Stimulated activated CD4-positive, alpha-beta T cell treated with anti-CD3 and anti-CD28 coated beads, Interleukin-1b, Interleukin-23, amount 100 ng/mL, for 1 hour (primary cell): ENCODE measurements at places on chromosomes 2 and 18.

GRCh38 chr18:49778826-49779465 is 34.4 kb downstream of the ACAA2 start:
- DNase-seq, result no peak

DNA sequence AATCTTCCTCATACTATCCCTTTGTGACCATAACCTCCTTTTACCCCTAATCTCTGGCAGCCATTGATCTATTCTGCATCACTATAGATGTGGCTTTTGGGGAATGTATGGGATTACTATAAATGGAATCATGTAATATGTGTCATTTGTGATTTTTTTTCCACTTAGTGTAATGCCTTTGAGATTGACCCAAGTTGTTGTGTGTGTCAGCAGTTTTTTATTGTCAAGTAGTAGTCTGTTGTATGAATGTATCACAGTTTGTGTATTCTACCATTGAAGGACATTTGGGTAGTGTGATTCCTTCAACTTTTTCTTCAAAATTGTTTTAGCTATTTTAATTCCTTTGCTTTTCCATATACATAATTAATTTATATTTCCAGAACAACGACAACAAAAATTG is 18.6 kb downstream of the VRK2 start:
- DNase-seq, result no peak

DNA sequence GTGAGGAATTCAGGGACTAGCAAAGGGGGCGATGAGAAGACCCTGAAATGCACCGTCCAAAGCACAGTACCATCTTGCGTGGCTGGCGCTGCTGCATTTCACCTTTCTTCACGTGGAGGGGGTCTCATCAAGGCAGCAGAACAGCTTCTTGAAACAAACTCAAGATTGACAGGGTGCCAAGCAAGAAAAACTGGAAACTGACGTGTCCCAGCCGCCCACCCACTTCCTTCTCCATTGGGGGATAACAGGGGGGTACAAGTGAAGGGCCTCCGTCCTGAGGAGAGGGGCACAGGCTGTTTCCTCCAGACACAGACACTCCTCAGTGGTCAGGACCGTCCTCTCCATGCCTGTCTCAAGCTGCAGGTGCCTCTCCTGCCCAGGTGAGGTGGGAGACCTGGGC is 32.5 kb downstream of the HDAC4 start:
- DNase-seq, result no peak

DNA sequence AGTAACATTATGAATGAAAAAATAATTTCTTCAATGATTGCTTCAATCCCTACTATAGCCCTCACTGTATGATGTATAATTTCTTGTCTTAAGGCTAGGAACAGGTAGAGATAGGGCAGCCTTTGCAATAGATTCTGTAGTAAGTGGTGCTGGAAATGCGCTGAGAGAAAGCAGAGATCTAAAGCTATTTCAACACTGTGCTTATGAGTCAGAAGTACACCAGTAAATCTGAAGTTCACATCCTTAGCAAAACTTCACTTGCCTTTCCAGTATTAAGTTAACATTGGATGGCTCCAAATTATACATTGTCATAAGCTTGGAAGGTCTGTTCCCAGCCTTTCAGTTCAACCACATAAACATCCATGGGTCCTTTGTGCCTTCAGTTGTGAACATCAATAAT is 178.2 kb upstream of the EPHA4 start:
- DNase-seq, result no peak

DNA sequence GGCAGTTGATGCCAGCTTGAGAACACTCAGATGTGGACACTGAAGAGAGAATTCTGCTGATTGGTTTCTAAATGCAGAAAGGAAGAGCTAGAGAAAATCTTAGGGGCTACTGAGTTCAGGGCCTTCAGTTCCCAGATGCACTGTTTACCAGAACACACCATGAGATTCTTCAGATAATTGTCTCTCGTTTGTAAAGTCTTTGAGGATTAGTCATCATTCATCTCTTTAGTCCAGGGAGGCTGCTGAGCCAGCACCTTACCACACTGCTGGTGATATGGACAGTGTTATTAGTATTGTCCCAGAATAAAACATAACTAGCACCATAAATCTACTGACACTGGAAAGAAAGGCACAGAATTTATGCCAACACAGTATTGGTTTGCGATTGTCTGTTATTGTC is 690.8 kb upstream of the CELF4 start:
- no peak for DNase-seq

GRCh38 chr2:67453310-67453709 is 56.2 kb downstream of the ETAA1 start:
- no peak for DNase-seq

- no peak for DNase-seq
Measured at GRCh38 chr2:116724550-116724949, 1089.9 kb upstream of the DDX18 start.

DNA sequence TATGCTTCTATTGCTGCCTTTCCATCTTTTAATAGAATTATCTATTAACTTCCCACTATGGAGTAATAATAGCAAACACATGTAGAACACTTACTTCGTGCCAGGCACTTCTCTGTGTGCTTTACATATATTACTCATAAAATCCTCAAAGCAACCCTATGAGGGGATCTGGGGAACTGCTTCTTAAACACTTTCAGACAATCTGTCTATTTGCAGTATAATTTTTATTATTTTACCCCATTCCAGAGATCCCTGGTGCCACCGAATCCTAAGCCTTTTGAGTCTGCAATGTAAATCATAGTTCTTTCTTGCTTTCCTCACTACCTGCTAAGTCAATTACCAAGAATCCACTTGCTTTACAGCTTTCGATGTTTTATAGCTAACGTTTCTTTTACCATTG is 25.6 kb upstream of the GCFC2 start:
- no peak for DNase-seq

DNA sequence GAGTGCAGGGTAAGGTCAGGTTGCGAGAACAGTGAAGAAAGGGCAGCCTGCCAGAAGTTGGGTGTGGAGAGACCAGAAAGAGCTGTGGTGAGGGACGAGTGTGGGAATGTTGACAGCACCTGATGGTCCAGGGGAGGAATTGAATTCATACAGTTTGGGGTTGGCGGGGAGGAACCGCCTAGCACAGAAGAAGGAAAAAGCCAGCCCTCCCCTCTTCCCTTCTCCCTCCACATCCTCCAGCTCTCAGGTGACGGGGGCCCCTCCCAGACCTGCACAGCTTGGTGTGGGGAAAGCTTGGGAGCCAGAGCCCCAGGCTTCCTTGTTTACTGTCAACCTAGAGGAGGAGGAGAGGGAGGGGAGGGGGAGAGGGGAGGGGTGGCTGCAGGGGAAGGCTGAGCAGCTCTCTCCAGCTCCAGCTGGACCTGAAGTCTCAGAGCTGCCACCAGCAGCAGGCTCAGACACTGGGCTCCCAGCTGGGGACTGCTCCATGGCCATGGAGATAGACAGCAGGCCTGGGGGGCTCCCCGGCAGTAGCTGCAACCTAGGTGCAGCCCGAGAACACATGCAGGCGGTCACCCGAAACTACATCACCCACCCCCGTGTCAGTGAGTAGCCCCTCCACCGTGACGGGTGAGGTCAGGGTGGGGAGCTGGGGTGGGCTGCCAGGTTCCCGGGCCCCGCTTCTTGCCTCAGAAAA is at the start of gene ATP6V1B1:
TSS of gene ATP6V1B1 (plus strand) at position 433 of the 697 bp plus-strand sequence. CDS start at position 488, 55 bp downstream.
- no peak for DNase-seq

- DNase-seq, result no peak
Measured at GRCh38 chr18:36424741-36425142, 127.2 kb downstream of the FHOD3 start.

DNA sequence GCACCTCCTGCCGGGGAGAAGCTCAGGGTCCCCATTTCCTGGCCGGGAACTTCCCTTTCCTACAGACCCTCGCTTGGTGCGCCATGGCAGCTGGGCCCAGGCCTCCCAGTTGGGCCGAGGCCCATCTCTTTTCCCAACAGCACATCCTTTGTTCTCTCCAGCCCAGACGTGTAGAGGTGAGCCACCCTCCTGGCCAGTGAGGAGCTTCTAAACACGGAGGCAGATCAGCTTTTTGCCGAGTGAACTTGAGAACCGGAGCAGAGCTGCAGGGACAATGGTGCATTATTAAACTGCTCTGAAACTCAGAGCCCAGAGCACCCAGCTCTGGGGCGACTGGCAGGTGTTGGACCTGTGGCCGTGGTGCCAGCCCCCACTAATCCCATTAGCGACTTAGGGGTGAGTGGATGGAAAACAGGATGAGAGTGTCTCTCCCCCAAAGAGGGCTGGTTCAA is 25.4 kb downstream of the SH3BP4 start:
- no peak for DNase-seq

- DNase-seq, result no peak
Measured at GRCh38 chr2:157245846-157246764, 11.4 kb upstream of the GALNT5 start.

- no peak for DNase-seq
Measured at GRCh38 chr2:171102802-171103201, 57.9 kb downstream of the TLK1 start.

DNA sequence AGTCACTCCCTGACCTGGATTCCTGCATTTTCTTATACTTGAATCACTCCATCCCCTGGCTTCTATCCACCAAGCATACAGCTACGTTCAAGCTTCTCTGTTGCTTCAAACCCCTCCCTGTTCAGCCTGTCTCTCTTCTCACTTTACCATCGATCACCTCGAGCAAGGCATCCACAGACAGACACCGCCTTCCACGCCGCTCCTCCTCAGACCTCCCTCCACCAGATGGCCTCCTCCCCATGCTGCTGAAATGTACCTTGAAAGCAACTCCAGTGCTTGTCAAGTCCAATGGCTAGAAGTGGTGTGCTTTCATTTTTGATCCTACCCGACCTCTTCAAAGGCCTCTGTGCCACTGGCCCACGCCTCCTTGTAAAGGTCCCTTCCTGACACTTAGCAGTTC is 131.3 kb upstream of the ACAA2 start:
- no peak for DNase-seq

DNA sequence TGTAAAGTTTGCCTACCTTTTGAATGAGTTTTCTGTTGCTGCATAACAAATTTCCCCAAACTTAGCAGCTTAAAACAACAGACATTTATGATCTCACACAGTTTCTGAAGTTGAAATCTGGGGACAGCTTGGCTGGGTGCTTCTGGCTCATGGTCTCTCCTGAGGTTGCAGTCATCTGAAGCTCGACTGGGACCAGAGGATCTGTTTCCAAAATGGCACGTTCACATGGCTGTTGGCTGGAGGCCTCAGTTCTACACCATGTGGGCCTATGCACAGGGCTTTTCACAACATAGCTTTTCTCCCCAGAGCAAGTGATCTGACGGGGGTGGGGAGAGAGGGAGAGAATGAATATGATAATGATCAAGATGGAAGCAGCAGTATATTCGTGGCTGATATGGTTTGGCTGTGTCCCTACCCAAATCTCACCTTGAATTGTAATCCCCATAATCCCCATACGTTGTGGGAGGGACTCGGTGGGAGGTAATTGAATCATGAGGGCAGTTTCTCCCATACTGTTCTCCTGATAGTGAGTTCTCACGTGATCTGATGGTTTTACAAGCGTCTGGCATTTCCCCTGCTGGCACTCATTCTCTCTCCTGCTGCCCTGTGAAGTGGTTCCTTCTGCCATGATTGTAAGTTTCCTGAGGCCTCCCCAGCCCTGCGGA is 3.5 kb downstream of the RALB start:
- no peak for DNase-seq

DNA sequence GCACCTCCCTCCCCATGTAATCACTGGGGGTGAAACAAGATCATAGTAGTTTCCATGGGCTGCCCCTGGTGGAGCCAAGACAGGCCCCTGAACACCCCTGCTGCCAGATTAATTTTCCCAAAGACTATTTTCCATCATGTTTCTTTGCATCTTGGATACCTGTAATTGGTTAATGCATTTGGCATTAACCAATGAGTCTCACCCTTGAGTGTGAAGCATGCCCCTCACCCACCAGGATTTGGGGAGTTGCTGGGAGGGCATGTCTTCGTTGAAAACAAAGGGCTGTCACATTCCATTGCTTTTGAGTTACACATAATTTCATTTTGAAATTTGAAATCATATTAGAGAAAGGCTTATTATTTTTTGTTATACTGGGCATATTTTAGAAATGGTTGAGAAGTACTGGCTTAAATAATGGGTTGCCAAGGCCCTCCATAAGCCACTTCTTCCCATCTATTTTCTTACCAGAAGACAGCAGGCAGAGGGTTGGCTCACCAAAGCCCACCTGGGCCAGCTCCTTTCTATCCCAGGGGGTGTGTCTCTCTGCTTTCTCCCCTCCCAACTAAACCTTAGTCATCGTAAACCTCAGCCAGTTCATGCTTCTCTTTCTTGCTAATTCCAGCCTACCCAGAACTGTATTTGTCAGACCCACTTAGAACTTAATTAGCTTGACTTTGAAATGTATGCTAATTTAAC is 51.8 kb downstream of the ATIC start:
- no peak for DNase-seq

- no peak for DNase-seq
Measured at GRCh38 chr2:174738841-174739240, 25.4 kb downstream of the CHRNA1 start.

- no peak for DNase-seq
Measured at GRCh38 chr2:233329489-233330135, 22.0 kb downstream of the SAG start.

DNA sequence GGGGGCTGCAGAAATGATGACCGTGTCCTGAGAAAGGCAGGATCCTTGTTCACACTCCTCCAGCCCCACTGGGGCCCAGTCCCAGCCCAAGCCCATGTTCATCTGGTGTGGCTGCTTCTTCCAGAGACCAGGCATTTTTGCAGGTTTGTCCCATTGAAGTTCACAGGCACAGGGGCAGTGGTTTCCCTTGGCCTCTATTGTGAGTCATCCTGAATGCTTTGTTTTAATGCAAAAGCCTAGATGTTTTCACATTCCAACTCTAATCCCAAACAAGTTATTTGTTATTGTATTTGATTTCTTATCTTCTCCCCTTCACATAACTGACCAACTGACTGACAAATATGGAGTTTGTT is 426.4 kb upstream of the ID2 start:
- DNase-seq, result no peak

- DNase-seq, result no peak
Measured at GRCh38 chr2:140737006-140737405, 1393.8 kb downstream of the LRP1B start.

DNA sequence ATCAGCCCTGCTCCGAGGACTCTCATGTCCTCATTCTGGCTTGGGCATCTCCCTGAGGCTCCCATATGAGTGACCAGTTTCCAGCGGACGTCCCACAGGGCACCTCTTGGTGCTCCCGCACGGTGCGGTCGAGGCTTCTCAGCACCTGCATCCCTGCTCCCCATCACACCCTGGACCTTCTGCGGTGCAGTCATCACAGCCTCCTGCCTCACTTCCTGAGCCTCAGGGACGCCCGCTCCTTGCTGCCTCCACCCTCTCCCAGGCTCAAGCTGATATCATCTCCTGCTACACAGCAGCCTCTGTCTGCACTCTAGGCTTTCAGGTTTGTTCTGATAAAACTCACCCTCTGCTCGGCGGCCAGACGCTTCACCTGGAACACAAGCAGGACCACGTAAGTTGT is 185.0 kb downstream of the TMEM18 start:
- no peak for DNase-seq

GRCh38 chr2:69241093-69241492 is 145.9 kb downstream of the GFPT1 start:
- no peak for DNase-seq

GRCh38 chr18:48573632-48574283 is 34.9 kb downstream of the CTIF start:
- DNase-seq, result no peak

- DNase-seq, result no peak
Measured at GRCh38 chr18:77116201-77117080, 16.1 kb downstream of the MBP start.
